ENCODE measurements at places on chromosomes 1 and 21.

DNA sequence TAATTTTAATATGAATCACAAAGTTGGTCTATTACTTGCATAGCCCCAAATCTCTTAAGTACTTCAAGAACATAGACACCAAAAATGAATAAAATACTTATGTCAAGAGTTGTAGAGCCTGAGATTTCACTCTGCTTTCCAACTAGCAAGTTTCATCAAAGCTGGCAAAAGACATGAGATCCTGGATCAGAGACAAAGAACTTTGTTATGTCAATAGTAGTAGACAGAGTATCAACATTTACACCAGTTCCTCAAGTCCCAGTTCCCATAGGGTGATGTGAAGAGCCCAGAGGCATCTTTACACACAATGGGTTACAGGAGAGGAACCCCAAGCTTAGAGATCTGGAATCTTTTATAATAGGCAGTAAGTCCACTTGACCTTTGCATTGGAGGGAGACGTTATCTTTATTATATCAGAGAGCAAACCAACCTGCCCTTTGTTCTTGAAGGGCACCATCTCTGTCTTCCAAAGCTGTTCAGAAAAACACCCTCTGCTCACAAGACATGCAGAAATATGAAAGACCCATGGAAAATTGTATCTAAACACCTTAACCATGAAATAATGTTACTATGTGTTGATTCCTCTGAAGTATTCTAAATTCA lies 174.4 kb upstream of the GALNT2 start:
- no peak for DNase-seq

GRCh38 chr1:52111492-52111891 lies 30.4 kb upstream of the ZFYVE9 start:
- no peak for DNase-seq

GRCh38 chr1:205354259-205355074 lies 2.3 kb downstream of the KLHDC8A start:
- peak; percentile 65 for DNase-seq

DNA sequence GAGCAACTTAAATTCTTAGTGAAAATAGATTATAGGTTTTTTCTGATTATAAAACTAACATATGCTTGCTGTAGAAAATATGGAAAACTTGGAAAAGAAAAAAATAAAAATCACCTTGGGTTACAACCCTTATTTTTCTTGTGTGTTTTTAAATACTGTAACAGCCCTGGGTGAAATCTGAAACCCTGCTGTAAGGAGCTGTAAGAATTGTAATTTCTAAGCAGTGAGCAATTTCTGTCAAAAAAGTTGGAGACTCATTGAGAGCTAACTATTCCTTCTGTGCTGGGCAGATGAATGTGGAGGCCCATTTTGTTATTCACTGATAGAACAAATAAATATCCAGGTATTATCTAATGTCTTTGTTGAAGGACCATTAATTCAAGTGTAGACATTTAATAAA lies 42.6 kb downstream of the ADCY10 start:
- peak; percentile 5 for DNase-seq

Data from fibroblast of the conjunctiva (primary cell).